ENCODE measurements at places on chromosomes 2 and 18.

DNA sequence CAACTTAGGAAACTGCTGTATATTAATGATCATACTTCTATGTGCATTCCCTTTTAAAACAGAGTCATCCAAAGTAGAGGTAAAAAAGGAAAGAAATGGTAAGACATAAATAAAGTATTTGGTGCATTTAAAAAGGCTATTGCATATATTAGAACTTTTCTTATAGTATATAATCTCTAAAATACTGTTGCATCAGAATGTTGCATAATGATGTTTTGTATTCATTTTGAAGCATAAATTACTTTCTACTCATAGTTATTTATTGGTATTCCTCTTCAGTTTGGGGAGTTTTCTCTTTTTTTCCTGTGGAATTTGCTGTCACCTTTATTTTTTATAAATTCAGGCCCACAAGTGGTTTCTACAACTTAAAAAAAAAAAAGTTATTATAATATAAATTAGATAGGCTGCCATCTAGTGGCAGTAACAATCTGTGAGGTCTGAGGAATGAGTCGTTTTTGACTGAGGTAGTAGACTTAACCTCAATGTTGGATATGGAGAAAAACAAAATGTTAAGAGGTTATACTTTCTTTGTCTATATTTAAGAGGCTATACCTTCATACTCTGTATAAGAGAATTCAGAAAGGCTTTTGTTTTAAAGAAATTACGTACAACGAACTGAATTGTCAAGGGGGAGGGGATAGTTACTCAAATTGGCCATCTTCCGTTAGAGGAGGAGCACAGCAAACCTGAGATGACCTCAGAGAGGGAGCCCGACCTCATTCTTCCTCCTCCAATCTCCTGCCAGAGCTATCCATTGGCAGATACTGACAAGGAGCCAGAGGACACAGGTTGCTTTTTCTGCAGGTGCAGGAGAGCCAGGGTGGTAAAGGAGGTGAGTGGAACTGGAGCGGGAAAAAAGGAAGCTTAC, 23.8 kb downstream of the ANKAR start:
- DNase-seq: no peak

GRCh38 chr2:84613082-84613481, 96.8 kb downstream of the DNAH6 start:
- DNase-seq: no peak

DNA sequence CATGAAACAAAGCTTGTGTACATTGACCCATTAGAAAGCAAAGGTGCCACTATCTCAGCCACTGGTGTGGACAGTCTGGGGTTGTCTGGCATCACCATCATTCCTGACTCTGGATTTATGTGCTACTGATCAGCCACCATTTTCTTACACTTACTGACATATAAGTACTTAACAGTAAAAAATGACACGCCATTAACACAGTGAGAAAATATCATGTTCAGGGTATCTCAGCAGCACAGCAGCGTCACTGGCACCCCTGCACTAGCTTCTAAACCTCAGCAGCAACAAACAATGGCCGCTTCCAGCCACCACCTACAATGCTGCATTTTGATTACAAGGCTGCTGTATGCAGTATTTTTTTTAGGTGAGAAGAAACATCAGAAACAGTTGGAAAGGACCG, 253.4 kb upstream of the HDAC4 start:
- no peak for DNase-seq

GRCh38 chr18:79490626-79491041, 94.9 kb downstream of the NFATC1 start:
- DNase-seq: no peak

All from gastrocnemius medialis (tissue), 4 donors.